ENCODE measurements at places on chromosomes 2 and 18.

DNA sequence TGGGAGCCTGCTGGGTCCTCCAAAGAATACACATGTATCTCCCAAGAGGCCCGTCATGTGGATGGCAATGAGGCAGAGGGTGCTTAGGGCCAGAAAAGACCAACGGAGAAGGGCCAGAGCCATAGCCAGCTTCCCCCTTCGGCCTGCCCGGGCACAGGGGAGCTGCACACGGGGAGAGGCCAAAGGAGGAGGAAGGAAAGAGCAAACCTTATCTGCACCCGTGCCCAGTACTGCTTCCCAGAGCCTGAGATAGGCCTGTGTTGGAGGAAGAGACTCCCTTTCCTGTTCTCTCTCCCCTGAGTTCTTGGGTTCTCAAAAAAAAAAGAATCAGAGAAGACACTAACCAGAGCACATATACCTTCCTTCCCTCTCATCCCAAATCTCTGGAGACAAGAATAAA, 250.3 kb downstream of the ANAPC1 start:
- DNase-seq = no peak

DNA sequence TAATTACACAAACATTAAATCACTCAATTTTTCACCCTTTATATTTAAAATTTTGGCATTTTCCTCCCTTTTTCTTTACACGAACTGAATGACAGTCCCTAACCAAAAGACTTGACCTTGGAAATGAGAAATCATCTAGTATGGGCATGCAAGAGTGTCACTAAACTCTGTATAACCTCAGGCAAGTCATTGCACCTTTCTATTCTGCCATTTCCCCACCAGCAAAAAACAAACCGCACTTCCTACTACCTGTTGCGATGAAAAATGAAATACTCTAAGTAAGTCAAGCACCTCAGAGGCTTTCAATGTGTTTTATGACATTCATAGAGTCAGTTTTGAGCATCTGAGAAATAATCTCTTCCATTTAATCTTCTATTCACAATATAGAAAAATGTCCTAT, 44.1 kb downstream of the ANKRD44 start:
- DNase-seq = no peak

DNA sequence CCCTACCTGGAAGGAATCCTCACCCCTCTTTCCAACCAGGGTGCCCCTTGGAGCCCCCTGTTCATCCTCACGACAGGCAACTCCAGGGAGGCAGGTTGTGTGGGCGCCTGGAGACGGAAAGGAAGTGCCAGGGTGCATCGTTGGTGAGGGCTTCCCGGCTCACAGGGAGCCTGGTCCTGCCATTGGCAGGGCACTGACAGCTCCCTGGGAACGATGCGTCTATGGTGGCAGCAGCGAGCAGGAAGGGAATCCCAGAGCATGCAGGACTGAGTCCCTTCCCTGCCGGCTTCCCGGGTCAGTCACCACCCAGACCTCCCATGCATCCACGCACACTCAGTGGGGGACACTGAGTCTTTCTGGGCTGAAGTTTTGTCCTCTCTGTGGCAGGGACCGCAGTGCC, 117.6 kb downstream of the INHBB start:
- DNase-seq = no peak

DNA sequence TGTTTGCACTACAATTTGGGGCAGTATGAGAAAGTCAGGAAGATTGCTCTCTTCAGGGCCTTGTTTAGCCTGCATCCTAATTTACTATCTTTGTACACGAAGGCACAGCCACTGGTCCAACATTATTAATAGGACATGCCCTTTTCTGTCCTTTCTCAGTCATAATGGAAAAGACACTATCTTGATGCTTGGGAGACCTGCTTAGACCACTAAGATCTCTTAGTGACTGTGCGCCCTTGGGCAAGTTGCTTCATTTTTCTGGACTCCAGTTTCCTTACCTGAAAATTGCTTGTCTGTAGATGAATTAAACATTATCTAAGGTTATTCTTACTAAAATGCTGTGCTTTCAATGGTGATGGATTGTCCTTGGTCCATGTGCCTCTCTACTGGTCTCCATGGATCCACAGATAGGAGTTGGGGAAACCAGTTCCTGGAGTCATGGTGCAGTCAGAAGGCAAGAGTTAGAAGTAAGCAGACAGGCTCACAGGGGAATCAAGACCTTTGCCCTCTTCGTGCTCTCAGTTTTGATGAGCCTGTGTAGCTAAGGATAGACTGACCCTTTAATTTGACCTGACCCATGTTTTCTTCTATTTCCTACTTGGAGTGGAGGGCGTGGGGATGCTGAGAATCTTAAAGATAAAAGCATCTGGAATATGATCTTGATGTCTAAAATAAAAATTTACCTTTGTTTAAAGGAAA, 114.0 kb downstream of the RAPGEF4 start:
- DNase-seq = no peak

GRCh38 chr2:74902281-74902860, 56.1 kb upstream of the POLE4 start:
- DNase-seq = no peak

GRCh38 chr2:155377266-155377680, 678.8 kb downstream of the KCNJ3 start:
- DNase-seq = peak; percentile 70

DNA sequence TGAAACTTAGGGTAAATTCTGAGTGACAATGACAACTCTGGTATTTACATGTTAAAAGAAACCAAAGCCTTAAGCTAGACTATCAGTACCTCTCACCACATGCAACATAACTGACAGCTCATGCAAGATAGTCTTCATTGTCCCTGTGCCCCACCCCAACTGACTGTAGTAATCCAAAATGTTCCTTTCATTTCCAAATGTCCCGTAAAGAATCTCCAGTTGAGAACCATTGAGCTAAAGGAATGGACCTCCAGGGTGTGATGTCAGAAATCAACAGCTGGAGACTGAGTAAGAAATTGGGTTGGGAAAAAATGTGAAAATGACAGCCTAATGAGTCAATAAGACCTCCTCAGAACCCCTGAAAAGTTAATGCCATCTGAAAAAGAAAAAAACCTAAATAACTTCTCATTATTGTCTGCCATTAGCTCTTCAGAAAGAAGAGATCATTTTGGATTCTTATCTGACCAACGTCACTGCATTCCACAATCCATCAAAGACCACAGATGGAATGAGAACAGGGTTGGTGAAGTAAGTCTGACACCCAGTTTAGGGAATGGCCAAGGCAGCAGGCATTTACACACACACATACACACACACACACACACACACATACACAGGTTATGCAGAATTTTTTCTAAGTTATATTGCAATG, 51.7 kb upstream of the ACVR2A start:
- no peak for DNase-seq

- no peak for DNase-seq
Measured at GRCh38 chr2:128644718-128645256, 326.1 kb upstream of the HS6ST1 start.

All from hematopoietic multipotent progenitor cell treated with erythropoietin and hydrocortisone succinate and interleukin-3 and kit ligand, for 6 days (in vitro differentiated cells).